ENCODE measurements at places on chromosomes 3 and 15.

GRCh38 chr15:31811641-31812040 is 218.7 kb upstream of the CHRNA7 start:
- no peak for DNase-seq

DNA sequence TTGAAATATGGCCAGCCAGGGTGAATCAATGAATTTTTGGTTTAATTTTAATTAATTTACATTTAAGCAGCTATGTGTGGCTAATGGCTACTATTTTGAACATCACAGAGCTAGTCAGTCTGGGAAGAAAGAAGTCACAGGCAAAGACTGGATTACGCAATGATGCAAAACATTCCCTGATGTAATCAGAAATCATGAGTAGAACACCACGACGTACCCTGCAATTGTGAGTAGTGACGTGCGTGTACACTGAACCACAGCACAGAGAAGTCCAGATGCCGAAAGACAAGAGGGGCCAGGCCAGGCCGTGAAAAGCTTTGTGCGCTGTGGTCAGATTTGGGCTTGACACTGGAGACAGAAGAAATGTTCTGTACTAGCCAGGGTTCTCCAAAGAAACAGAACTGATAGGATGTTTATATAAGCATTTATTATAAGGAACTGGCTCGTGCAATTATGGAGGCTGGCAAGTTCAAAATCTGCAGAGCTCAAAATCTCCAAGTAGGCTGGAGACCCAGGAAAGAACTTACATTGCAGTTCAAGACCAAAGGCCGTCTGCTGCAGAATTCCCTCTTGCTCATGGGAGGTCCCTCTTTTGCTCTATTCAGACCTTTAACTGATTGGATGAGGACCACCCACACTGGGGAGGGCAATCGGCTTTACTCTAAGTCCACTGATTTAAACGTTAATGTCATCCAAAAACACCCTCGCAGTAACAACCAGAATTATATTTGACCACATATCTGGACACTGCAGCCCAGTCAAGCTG is 44.6 kb downstream of the SH3BP5 start:
- DNase-seq: no peak

- no peak for DNase-seq
Measured at GRCh38 chr15:55457401-55458022, 49.2 kb downstream of the PIERCE2 start.

GRCh38 chr3:101167376-101167775 is 153.0 kb downstream of the IMPG2 start:
- no peak for DNase-seq

- no peak for DNase-seq
Measured at GRCh38 chr3:107028626-107029025, 348.6 kb upstream of the CCDC54 start.

- DNase-seq: peak; percentile 79
Measured at GRCh38 chr3:179322286-179323196, at the start of gene ZNF639. ZNF639 (plus strand) TSS chr3:179323031; CDS start chr3:179328294, 5,263 bp downstream.

GRCh38 chr3:134638385-134639030 is 12.3 kb downstream of the KY start:
- no peak for DNase-seq

GRCh38 chr15:71160976-71161375 is 45.7 kb downstream of the THSD4 start:
- DNase-seq: no peak

DNA sequence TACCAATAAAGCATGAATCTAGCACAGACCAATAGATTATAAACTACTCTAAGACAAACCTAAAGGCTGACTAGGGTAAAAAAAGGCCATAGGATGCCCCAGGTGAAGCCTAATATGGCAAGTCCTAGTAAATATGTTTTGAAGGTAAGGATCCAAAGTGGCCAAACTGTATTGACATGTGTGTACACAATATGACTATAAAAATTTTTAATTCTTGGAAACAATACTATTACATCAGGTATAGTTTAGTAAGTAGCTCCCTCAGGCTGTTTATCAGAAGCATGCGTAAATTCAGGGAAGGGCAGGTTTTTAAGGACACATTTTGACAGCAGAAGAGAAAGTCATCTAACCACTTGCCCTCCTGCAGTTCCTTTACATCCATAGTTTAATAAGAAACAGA is 18.8 kb downstream of the GNB4 start:
- DNase-seq: no peak

DNA sequence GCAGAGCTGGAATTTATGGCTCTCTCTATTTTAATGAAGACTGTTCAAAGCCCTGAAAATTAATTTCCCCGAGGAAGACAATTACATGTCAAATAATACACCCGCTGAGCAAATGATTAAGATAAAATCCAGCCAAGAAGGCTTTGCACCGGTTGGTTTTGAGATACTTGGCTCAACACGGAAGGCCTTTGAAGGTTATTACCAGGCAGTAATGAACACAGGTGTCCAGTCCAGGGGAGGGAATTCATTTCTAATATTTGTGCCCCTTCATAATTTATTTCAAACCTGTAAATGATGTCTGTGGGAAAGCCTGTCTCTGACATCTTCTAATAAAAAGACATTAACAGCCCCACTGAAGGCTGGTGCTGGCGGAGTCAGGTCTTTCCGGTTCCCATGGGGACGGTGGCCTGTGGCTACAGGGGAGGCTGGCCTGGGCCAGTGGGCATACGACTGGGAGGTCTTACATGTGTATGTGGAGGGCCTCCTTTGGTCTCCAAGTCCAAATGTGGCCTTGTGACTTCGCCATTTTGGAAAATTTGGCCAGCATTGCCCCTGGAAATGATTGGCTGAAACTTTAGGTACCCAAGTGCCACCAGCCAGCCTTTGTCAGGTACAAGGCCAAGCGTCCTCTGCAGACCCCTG is 49.9 kb upstream of the IQSEC1 start:
- no peak for DNase-seq

GRCh38 chr15:91909574-91909973 is 56.1 kb downstream of the SLCO3A1 start:
- no peak for DNase-seq

DNA sequence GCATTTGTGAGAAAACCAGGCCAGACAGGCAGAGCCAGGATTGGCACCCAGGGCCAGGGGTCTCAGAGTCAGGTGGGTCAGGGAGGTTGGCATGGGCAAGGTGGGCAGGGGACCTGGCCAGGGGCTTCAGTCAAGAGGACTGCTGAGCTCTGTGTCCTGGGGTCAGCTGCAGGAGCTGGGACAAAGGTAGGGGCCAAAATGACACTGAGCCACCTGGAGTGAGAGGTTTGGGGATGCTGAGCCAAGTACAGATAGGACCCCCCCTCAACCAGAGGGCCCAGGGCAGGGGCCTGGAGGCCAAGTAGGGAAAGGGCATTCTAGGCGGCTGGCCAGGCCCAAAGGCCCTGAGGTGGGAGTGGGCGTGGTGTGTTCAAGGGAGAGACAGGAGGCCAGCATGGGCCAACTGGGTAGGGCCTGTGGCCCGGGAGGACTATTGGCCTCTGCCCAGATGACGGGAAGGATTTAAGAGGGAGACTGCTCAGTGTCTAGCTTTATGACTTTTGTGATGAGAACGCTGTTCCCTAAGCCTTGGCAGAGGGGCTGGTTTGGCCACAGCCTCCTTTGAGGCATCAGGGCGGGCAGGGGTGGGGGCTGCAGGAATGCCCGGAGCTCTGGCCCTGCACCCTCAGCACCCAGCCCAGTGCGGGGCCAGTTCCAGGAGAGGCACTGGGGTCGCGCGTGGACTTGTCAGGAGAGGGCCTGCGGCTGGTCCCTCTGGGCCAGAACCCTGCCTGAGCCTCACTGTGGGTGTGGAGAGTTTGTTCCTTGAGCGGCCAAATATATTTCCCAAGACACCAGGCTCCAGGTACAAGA is 3.1 kb downstream of the CFAP100 start:
- DNase-seq: no peak

GRCh38 chr15:71575474-71576045 is 234.8 kb upstream of the NR2E3 start:
- DNase-seq: no peak

DNA sequence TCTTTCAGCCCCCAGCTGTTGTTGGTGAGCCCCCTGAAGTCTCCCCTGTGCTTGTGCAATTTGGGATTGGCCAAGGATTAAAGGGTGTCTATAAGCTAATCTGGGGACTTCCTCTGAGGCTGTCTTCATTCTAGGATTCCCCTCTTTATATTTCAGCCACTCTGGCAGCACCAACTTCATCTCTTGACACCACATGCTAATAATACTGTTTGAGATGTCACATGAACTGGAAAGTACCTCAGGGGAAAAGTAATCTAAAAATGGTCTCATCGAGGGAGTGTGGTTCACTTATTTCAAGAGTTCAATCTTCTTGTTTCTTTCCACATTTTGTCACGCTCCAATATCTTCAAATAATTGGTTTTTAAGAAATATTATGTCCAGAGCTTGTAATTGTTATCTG is 279.2 kb upstream of the TMC3 start:
- no peak for DNase-seq

- DNase-seq: no peak
Measured at GRCh38 chr15:34304613-34305012, 33.0 kb downstream of the SLC12A6 start.

DNA sequence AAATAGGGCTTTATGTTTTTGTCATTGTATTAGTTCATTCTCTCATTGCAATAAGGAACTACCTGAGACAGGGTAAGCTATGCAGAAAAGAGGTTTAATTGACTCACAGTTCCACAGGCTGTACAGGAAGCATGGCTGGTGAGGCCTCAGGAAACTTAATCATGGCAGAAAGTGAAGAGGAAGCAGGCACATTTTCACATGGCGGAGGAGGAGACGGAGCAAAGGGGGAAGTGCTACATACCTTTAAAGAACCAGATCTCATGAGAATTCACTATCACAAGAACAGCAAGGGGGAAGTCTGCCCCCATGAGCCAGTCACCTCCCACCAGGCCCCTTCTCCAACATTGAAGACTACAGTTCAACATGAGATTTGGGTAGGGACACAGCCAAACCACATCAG is 25.6 kb downstream of the CEP63 start:
- no peak for DNase-seq

GRCh38 chr3:128195802-128196201 is 42.5 kb downstream of the EEFSEC start:
- DNase-seq: no peak

- DNase-seq: no peak
Measured at GRCh38 chr15:36053746-36054145, 507.8 kb upstream of the DPH6 start.

- no peak for DNase-seq
Measured at GRCh38 chr3:145911016-145911415, 250.0 kb downstream of the PLOD2 start.

DNA sequence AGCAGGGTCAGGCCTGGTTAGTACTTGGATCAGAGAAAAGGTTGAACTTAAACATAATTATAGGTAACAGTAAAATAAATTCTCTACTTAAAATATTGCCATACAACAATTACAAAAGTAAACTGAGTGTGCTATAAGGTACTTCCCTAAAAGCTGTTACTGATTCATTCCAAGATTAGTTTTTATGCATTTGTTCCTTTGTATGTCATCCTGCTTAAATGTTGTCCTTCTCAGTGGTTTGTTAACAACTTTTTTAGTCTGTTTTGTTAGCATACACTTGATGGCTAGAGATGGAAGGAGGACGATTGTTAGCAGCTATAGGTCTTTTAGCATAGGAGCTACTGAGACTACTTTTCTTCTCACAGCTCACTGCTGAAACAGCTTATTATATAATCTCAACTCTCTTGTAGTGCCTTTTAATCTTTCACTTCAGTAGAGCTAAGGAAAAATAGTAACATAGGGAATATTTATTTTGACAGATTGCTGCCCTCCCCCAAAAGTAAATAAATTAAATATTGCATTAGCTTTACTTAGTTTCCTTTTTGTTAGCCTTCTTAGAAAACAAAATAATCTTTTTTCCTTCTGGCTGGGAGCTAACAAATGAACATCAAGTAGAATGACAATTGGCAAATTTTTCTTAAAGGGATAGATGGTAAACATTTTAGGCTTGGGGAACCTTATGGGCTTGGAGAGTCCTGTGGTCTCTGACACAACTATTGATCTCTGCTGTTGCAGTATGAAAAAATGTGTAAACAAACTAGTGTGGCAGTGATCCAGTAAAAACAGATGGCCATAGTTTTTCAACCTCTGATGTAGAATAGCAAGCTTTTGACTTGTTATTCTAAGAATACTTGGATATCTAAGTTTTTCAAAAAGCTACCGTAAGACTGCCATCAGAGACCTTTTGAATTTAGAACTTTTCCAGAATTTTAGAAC is 39.5 kb downstream of the USP8 start:
- no peak for DNase-seq

DNA sequence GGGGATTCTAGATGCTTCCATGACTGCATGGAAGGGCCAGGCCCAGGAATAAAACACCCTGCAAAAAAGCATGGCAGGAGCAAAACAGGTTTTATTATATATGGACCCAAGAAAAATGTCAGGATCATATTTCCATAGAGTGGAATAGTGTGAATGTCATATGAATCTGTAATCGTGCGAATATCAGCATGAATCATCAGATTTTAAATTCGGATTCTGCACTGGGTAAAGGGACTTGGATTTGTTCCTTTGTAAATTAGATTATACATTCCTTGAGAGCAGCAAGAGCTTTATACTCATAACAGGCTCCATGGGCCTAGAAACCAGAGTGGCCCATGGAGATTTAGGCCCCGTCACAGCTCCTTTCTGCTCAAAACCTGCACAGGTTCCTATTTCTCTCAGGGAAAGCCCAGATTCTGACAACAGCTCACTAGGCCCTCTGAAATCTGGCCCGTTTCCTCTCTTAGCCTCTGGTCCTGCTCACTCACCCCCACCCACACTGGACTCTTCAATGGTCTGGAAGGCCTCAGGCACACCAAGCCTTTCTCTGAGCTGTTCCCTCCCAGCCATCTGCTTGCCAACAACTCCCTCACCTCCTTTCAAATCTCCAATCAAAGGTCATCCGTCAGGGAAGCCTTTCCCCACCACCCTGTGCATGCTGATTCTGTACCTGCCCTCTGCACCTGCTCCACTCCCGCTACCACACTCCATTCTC is 76.0 kb downstream of the FEM1B start:
- no peak for DNase-seq

GRCh38 chr3:31302343-31302742 is 230.4 kb upstream of the STT3B start:
- DNase-seq: no peak

DNA sequence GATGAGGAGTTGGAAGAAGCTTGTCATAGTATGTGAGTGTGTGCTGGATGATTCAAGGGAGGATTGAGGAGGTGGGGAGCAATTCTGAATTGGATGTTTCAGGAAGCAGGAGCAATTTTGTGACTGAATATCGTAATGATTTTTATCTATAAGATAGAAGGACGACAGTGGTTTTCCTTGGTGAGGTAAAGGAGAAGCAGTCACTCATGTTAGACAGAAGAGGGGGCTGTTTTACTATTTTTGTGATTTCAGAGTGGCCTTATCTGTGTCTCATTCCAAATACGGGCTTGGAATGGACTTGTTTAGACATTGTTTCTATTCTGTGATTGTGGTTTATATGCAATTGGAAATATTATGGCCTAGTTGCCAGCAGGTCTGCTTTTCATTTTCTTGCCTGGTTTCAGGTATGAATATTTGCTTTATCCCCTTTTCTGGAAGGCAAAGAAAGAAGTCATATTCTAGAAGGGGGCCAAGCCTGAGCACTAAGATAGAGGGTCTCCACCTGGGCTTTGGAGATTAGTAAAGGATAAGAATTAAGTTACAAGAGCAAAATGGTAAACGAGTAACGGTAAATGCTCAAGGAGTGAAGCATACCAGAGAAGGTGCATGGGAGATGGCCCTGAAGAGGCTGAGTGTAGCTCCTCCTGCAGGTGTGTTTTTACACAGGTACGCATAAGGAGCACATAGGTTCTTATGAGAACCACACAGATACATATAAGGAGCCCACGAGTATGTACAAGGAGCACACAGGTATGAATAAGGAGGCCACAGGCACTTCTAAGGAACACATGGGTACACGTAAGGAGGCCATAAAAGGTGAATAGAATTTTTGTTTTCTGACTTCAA is 124.6 kb upstream of the KCNAB1 start:
- DNase-seq: no peak

GRCh38 chr3:14523792-14524191 is 16.4 kb downstream of the GRIP2 start:
- no peak for DNase-seq

Measured in activated CD4-positive, alpha-beta T cell treated with anti-CD3 and anti-CD28 coated beads, Interleukin-2, amount 50 U/mL, for 4 hours (primary cell).